LHCN-M2 (cell line): ENCODE measurements at places on chromosomes 2 and 18.
A peak's percentile ranks its signal among the peaks of the same experiment; 100 is the strongest.

GRCh38 chr2:104758199-104758620, 95.7 kb upstream of the POU3F3 start:
- no peak for DNase-seq

GRCh38 chr2:188599140-188599539, 307.5 kb downstream of the GULP1 start:
- DNase-seq, result no peak

- DNase-seq, result peak; percentile 58
These were observed 32.7 kb downstream of the AGFG1 start for GRCh38 chr2:227504700-227505099.

DNA sequence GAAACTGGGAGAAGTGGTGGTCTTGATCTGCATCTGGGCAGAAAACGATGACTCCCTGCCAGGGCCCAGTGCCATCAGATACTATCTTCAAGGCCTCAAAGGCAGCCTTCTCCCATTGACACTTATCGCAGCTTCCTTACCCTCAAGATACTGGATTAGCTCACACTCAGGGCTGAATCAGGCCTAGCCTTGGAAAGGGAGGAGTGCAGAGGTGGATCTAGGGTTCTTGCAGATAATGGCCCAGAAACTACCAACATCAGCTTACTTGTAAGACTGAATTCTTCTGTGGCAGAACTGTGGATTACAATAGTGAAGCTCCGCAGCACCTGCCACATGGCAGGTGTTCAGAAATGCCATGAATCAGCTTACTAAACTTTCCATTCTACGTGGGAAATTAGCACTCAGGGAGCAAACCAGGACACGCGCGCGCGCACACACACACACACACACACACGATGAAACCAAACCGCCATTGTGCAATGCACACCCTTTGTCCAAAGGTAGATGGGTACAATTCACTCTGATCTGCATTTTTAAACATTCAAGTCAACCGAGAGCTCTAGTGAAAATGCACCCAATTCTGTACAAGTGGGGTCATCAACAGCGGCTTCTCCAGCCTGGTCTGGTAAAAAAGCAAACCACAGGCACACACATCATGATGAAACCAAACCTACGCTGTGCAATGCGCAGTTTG, 26.3 kb upstream of the TMEM182 start:
- no peak for DNase-seq

DNA sequence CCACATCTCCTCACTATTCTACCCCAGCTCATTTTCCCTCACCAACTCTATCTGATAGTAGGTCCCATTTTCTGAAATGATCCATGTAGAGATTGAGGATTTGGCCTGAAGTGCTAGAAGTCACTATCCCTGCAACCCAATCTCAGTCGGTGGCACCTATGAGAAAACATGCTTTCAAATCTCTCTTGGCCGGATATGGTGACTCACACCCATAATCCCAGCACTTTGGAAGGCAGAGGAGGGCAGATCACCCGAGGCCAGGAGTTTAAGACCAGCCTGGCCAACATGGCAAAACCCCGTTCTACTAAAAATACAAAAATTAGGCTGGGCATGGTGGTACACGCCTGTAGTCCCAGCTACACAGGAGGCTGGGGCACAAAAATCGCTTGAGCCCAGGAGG, 19.1 kb upstream of the MARCHF4 start:
- peak; percentile 41 for DNase-seq

DNA sequence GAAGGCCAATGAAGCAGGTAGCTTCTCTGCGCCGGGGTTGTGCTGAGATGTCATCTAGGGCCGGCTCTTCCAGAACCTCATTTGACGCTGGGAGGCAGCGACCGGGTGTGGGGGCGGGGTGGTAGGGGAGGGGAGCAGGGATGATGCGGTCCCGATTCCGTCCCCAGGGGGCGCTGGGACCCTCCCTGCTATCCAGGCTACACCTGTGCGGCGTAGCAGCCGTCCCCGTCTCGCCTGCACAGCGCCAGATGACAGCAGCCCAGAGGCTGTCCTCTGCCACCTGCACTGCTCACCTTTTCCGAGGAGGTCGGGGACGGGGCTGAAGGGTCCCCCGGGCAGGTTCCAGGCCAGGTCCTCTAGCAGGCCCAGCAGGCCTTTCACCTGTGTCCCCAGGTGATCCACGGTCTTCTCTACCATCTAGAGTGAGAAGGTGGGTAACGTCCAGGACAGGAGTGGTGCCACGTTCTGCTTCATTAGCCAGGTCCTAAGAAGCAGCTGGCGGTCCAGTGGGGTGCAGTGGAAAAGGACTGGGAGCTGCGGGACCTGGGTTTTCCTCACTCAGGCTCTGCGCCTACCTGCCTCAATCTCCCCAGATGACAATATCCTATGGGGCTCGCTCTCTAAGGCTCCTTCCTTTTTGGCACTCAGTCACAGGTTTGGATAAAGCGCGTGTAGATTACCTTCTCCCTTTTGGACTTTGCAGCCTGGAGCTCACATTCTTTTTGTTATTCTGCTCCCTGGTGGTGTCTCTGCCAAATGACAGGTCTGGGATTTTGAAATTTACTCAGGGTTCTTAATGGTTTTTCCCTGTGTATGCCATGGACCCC, 56.0 kb upstream of the RAB6C start:
- peak; percentile 0 for DNase-seq

DNA sequence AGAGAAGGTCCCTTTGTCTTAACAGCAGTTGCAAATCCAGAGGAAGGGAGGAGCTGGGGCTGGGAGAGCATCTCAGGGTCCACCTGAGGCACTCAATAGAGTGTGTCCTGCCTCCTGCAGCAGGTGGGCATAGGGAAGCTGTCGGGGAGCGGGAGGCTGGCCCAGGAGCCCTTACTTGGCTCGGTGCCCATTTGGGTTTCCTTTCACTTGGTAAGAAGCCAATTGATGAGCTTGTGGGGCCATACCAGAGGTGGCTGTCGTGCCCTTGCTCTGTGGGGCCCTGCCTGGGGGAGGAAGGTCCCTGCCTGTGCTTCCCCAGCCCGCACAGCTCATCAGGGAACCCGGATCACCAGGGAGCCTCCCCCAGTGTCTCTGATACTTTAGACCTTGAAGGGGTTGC, 229.7 kb downstream of the DYSF start:
- DNase-seq, result no peak

- peak; percentile 54 for DNase-seq
These were observed 89.5 kb upstream of the RBMS1 start for GRCh38 chr2:160583146-160583535.

DNA sequence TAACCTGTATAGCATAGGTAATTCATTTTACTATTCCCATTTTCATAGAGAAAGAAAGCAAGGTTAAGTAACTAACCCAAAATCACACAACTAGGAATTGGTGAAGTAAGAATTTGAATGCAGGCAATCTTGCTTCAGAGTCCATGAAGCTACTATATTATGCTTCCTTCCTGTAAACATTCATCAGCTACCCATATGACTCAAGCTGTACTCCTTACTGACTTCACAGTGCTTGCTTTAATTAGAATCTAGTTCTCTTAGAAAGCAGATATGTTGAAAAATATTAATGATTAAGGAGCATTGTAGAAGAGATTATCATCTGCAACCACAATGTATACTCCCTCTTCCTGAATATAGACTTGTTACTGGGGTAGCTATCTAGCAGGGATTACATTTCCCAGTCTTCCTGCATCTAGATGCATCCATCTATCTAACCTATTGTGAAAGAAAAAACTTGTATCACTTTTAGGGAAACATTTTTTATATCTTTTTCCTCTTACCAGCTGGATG, 961.6 kb upstream of the CHAC2 start:
- DNase-seq, result no peak

- no peak for DNase-seq
These were observed 138.6 kb downstream of the DOCK10 start for GRCh38 chr2:224903621-224904020.

- DNase-seq, result peak; percentile 81
These were observed 617 bp downstream of the SRBD1 start for GRCh38 chr2:45610281-45611019.

DNA sequence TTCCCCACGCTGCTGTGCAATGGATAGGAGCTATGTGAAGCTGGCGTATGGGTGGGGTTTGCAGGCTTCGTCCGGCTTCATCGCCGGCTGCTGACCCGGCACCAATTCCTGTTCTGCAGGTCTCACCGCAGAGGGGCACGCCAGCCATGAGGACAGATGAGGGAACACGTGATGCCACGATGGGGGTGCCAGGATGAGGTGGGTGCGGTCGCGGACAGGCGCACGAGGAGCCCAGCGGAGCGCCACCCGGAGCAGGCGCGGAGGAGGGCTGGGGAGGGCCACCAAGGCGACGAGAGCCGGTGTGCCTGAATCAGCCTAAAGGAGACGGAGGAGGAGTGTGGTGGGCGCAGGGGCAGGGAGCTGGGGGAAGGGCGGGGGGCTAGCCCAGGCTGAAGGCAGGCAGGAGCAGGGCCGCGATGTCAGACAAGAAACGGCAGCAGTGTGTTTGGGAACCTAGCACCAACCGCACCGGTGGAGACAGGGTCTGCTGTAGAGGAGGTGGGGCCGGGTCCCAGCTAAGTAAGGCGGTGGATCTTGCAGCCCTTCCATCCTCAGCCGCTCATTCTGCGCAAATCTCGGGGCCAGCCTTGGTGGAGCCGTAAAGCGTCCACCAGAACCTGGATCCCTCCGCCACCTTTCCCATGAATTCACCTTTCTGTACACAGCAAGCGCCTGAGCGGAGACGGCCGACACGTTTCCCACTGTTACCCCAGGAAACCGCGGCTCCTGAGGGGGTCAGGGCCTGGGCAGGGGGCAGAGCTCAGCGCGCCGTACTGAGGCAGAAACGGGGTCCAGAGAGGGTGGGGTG, 17.0 kb upstream of the CD8A start:
- DNase-seq, result no peak

DNA sequence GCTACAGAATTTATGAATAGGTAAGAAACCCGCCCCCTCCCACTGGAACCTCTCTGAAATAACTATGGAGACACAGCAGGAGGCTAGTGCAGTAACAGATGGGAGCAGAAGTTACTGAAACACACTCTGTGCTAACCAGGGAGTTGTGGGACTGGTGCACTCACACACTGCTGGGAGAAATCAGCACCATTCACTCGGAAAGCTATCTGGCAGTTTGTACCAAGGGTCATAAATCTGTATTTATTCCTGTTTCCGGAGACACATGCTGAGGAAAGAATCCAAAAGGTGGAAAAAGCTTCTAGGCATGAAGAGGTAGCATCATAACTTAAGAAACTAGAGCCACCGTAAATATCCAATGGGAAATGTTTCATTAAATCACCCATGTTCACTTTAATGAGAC, 39.9 kb downstream of the TGFA start:
- DNase-seq, result no peak

- DNase-seq, result no peak
These were observed 161.9 kb upstream of the SKOR2 start for GRCh38 chr18:47413327-47413726.

DNA sequence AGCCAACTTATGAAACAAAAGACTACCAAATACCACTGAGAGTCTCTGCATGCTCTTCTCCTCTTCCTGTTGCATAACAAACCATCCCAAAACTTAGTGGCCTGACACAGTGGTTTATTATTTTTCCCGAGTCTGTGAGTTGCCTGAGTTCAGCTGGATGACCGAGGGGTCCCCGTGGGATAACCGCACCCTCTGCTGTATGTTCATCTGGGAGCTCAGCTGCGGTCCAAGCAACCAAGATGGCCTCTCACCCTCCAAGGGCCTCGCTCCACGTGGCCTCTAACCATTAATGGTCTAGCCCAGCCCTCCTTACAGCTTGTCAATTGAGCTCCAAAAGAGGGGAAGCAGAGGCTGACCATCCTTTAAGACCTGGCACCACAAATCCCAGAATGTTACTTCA, 17.1 kb downstream of the ITM2C start:
- no peak for DNase-seq

- DNase-seq, result no peak
These were observed 202.7 kb downstream of the MTX2 start for GRCh38 chr2:176471949-176472348.

- peak; percentile 76 for DNase-seq
These were observed 193.4 kb downstream of the CCDC102B start for GRCh38 chr18:68991286-68991685.

DNA sequence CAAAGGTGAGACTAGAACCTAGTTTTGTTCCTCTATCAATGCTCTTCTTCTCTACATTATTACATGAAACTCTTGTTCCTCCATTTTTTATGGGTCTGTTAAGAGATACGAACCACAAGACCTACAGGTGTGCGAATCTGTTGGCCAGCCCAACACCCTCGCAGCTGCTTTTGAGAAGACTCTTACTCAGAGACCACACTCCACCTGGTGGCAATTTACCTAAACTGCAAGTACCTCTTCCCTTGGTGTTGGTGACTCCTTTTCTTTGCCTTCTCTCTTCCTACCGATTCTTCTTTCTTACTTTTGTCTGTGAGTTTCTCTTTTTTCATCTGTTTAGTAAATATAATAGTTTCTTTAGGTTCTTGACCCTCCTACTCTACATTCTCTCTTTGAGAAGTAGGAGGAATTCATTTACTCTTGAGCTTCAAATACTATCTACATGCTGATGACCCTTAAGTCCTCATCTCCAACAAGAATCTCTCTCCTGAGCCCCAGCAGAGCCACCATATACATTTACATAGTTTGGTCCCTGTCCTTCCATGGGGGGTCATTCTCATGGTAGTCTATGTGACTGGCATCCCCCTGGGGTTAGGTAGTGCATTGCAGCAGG, 81.8 kb upstream of the GAREM1 start:
- DNase-seq, result peak; percentile 54

DNA sequence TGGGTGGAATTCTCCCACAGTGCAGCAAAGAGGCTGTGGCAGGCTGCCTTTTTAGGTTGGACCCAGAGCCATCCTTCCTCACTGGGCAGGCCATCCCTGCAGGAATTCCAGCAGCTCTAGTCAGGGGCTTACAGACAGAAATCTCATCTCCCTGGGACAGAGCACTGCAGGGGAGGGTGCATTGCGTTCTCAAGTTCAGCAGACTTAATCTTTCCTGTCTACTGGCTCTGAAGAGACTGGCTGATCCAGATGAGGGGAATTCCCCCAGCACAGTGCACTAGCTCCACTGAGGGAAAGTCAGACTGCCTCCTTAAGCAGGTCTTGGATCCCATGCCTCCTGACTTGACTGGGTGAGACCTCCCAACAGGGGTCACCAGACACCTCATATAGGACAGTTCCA, 899.7 kb upstream of the VRK2 start:
- no peak for DNase-seq

DNA sequence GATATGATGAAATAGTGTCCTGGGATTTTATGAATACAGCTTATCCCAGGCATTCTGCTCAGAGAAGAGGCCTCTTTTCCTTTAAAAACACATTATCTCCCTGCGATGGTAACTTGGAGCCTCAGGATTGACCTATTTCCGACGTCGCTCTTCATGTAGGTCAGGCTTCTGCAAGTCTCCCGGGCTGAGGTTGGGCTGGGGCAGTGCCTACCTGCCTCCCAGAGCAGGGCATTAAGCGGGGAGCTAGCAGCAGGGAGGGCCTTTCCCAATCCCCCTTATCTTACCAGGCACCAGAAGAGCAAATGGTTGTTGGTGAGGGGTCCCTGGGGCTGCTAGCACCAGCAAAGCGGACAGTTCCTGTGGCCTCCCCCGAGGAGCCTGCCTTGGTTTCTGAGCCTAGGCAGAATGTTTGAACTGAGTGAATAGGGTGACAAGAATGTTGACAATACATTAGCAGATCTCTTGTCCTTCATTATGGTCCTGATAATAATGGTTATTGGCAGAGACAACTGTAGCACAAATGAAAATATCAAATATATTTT, 60.2 kb downstream of the TRPM8 start:
- no peak for DNase-seq

- no peak for DNase-seq
These were observed 531.5 kb downstream of the RNF144A start for GRCh38 chr2:7448578-7449264.
